ENCODE measurements at places on chromosomes 12 and 14. TPM values are rescaled to one million over a fixed set of nuclear protein-coding genes. Genes with fewer than 3 reads are reported as not detected.
A peak's percentile ranks its signal among the peaks of the same experiment; 100 is the strongest.

The CNTN1 gene
- 37.3 TPM for total RNA-seq

The HDAC7 gene
- total RNA-seq: 126 TPM

The SPTLC2 gene
- total RNA-seq: 29.9 TPM

The ZC3H14 gene
- total RNA-seq: 42.7 TPM

DNA sequence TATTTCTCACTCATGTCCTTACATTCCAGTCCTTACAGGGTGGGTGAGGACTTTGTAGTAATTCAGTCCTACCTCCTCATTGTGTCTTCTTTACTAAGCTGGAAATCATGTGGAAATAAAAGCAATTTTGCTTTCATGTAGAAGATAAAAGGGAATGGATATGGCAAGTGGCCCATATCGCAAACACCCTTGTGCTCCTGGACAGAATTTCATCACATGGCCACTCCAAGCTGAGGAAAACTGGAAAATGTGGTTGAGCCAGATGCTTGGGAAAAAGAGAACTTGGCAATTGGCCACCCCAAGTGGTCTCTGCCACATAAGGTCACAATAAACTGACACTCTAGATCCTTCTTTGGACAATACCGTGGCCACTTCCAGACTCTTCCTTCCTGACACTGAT is 64.2 kb upstream of the IFNG-AS1 start:
- DNase-seq: no peak

DNA sequence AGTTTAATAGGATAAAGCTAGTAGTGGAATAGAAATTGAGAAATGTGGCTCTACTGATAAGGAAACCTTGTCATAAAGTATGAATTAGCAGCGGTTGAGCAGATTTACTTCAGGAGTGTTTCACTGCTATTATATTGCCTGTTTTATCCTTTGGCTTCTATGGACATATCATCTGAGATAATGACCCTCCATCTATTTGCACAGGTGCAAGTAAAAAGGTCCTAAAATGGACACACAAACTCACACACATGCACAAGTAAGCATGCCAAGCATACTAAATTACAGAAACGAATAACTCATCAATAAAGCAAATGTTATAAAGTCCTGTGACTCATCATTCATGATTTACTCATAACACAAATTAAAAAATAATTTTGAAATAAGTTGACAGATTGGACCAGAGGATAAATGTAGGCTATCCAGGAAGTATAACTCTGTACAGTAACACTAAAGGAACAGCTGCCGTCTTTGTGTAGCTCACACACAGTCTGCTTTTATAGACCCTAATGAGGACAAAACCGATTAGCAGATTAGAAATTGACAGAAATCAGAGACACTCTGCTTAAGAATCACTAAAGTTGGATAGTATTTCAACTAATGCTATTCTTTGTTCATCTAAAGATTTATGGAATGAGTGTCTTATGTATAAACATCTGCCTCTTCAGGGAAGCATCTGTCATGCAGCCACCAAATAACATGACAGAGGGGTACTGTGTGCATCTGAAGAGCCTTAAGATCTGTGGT is 73.9 kb downstream of the SYT1 start:
- no peak for DNase-seq

GRCh38 chr14:57999471-57999870 is 133.6 kb upstream of the SLC35F4 start:
- no peak for DNase-seq

DNA sequence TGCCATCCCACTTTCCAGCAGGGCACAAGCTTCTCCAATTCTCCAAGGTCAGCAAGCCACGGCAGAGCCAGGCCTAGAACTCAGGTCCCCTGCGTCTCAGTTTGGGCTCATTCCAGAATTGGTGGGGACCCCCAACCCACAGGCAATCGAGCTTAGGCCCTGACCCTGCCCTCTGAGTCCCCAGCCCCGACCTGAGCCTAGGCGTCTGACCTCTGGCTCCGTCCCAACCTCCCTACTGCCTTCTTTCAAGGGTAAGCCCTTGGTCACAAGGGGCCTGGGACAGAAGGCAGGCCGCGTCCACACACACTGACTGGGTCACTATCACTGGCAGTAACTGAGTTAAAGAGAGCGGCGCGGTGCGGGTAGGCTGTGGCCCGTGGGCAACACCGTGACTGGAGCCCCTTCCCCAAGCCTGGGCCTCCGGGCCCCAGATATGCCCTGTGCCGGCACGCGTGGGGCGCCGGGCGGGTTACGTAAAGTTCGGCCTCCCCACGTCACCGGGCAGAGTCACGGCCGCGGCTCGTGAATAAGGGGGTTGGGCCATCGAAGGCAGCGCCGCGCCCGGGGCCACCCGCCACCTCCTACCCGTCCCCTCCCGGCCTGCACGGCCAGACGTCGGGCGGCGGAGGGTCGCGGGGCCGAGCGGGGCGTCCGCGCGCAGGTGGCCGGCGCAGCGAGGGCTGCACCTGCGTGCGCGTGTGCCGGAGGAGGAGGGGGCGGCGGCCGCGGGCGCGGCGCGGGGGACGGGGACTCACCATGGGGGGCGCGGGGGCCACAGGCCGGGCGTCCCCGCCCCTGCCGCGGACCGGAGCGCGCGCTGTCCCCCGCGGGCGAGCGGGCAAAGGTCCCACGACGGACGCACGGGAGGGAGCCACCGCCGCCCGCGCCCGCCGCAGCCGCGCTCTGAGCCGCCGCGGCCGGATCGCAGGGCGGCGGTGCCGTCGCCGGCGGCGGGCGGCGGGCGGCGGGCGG is 516 bp downstream of the ANKRD9 start:
- peak; percentile 93 for DNase-seq

DNA sequence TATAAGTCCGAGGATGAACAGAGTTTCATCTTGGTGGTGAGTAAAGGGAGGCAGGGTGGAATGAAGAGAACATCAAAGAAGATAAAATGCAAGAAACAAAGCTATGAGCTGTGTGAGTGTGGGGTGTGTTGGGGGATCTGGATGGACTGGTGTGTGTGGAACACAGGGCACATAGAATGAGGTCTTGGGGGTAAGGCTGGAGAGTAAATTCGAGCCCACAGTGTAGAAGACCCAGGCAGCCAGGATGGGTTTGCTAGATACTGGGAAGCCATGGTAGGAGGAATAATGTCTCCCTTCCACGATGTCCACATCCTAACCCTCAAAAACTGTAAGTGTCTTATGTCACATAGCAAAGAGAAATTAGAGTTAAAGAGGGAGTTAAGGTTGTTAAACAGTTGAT is 6.8 kb downstream of the KCNMB4 start:
- no peak for DNase-seq

DNA sequence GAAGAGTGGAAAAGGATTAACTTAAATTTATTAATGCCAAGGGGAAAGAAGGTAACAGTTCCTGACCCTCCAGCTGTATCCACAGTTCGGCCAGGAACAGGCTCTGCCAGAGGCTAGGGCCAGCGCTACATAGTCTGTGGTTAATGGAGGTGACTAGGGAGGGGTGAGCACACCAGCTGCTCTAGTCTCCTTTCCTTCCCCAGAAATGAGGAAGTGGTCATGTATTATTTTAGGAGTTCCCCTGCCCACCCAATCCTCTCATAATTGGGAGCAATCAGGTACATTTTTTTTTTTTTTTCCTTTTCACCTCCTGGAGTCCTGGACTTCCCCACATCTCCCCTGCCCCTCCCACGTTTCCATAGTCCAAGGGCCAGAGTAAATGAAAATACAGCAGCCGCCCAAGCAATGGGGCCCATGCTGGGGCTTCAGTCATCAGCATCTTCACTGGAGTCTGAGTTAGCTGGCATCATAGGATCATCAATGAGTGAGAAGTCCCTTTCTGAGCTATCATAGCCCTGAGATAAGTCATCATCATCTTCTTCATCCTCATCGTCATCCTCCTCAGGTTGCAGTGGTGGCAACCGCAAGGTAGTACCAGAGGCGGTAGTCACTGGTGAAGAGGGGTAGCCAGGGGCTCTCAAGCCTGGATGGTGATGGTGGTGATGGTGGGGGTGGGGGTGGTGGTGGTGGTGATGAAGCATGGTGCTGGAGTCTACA is 1.5 kb upstream of the SUPT16H start:
- DNase-seq: no peak

DNA sequence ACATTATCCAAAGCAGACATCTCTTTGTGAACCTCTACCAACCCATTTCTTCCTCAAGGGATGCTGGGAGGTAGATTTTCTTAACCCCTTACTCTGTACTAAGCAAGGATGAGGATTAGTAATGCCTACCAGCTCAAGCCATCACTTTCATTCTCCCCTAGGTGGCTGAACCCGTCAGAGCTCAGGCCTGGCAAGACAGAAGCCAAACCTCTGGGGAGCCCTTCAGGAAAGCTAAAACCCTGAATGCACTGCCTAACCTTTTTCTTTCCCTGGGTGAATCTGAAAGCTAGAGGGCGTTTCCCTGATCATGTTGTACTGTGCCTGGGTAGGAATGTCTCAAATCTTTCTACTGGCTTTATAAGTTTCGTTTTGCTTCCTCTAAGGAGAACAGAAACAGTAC is 617.3 kb downstream of the RPL10L start:
- DNase-seq: no peak

DNA sequence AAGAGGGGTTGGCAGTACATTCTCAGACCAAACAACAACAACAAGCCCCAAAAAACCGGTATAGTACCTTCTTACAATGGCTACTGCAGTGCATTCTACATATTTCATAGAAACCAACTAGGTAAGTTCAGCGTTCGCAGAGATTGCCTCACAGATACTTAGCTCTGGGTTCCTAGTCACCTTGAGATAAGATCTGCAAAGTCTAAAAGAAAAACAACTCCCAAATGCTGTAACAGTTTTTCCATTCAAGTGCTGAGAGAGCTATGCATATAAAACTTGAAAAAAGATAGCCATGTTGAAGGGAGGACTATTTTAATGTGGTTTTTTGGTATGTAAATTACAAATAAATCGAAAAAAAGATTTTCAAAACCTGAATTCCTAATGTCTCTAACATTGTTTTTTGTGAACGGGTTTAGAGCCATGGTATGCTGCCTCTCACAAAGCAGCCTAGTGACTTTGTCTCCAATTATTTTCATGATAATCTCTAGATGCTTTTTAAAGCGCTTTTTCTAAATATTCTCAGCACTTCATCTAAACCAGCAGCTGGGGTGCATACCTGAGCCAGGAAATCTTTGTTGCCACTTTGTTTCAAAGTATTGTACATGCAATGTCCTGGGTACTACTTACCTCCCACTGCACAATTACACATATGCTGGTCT is 56.6 kb upstream of the CRACR2A start:
- no peak for DNase-seq

DNA sequence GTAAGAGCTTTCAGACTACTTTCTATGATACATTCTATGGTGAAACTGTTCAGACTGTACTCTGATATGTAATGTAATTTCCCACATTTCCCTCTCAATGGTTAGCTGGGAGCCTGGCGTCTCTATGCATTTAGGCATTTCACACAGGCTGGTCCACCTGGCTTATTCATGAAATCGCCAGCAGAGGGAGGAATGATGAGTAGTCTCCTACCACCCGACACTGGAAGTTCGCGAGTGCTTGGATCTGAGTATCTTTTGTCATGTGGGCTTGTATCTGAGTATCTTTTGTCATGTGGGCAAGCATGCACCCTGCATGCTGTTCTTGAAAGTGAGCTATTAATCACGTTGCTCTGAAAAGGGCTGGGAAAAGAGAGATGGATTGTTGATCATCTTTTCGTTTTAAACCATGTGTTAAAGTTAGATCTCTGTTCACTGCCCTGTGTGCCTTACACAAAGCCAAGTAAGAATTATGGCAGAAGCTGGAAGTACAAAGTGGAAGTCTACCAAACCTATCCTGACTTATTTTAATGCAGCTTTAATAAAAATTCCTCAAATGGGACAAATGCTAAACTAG is 235.0 kb downstream of the ATP23 start:
- DNase-seq: no peak

DNA sequence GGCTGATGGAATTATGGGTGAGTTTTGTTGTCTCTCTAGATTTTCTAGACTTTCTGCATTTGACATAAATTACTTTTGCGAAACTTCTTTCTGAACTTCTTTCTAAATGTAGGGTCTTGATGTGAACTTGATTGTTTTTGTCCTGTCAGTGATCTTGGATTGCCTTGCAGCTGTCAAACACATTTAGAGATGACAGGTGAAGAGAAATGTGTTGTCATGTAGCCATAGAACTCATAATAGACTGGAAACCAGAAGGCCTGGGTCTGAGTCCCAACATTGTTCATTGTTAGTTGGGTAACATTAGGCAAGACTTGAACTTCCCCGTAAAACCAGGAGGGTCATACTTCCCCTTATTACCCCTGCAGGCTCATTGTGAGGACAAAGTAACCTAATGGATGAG is 109.0 kb downstream of the LRIG3 start:
- DNase-seq: no peak

DNA sequence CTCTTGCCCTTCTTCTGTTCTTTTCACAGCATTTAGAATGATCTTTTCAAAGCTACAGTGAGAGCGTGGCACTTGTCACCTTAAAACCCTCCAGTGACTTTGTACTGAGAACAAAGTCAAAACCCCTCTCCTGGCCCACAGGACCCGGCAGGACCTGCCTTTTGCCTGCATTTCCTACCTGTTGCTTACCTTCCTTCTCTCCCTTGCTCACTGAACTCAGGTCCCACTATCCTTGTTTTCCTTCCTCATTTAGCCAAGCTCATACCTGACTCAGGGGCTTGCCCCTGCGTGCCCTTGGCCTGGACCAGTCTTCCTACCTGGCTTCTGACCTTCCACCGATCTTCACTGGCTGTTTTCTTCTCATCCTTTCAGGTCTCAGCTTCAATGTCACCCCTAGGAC is 112.3 kb upstream of the PRMT8 start:
- DNase-seq: no peak

GRCh38 chr14:100350276-100350926 is 27.3 kb downstream of the SLC25A47 start:
- no peak for DNase-seq

All from posterior vena cava (tissue), 2 donors.